ENCODE measurements at places on chromosomes 7 and 10. TPM values are rescaled to one million over a fixed set of nuclear protein-coding genes. Genes with fewer than 3 reads are reported as not detected.

- DNase-seq, result peak; percentile 84
Measured at GRCh38 chr10:50395271-50395670, 144.0 kb upstream of the ASAH2 start.

GRCh38 chr7:69799048-69799697 is 200.9 kb downstream of the AUTS2 start:
- no peak for DNase-seq

DNA sequence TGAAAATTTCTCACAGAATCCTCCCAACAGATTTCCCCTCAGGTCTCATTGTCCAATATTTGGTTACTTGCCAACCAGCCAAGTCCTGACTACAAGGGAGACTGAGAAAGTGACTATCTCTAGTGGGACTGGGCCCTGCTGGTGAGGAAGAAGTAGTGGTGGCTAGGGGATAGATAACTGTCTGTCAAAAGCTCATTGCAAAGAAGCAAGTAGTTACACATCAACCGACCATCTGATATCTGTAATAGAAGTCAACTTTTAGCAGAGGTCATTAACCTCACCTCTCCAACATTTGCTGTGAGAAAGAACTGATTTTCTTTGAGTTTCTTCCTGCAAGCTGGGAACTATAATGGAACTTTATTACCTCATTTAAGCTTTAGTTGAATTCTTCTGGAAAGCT is 15.2 kb downstream of the STAMBPL1 start:
- DNase-seq, result no peak

DNA sequence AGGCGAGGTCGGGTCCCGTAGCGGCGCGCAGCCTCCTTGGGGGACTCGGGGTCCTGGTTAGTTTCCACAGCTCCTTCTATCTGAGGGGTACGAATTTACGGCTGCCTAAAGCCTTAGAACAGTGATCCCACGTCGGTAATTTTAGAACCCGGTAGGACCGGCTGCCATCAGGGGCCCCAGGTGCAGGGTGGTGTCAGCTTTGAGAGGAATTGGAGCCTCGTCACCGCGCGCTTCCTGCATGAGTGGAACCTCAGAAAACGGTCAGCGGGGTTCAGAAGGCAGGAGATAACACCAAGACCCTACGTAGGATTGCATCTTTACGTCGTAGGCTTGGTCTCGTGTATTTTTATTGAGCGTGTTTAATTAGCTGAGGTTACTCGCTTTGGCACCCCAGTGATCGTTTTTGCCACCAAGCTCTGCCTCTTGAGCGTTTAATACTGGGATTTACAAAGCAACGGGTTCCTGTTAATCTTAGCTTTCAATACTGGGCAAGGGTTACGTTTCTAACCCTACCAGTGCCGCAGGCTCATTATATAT is 443 bp downstream of the RNF32 start:
- peak; percentile 55 for DNase-seq

GRCh38 chr7:95470452-95470851 is 15.3 kb upstream of the ASB4 start:
- DNase-seq, result peak; percentile 58

DNA sequence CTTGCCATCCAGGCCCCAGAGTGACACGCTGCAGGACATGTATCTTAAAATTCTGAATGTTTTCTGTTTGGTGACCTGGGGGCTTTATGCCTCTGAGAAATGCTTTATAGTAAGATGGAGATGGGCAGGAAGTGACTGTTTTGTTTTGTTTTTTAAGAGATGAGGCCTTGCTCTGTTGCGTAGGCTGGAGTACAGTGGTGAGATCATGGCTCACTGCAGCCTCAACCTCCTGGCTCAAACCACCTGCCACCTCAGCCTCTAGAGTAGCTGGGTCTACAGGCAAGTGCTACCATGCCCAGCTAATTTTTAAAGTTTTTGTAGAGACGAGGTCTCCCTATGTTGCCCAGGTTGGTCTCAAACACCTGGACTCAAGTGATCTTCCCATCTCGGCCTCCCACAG is 20.6 kb downstream of the ZNF777 start:
- DNase-seq, result no peak

DNA sequence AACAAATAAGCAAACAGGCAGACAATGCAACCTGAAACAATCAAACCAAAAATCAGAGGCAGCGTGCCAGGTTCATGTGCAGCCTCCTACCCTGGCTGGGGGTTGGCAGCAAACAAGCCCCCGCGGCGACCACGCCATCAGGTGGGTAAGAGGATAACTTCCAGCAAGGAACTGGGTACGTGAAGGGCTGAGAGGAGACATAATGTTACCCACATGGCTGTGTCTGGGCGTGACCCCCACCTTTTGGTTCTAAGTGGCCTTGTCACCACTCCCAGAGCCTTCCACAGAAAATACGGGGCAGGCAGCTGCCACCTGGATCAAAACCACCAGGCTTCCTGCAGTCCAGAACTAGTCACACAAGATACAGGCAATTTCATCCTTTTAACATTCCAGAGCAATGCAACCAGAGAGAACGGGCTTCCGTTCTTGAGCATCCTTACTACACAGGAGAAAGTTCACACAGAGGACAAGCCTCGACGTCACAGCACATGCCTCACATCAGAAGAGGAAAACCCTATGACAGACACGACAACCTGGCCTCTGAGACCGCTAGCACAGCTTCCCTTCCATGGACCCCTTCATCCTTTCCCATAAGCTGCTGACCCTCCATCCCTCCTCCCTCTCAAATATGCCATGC is 171.0 kb downstream of the GRID1 start:
- no peak for DNase-seq

DNA sequence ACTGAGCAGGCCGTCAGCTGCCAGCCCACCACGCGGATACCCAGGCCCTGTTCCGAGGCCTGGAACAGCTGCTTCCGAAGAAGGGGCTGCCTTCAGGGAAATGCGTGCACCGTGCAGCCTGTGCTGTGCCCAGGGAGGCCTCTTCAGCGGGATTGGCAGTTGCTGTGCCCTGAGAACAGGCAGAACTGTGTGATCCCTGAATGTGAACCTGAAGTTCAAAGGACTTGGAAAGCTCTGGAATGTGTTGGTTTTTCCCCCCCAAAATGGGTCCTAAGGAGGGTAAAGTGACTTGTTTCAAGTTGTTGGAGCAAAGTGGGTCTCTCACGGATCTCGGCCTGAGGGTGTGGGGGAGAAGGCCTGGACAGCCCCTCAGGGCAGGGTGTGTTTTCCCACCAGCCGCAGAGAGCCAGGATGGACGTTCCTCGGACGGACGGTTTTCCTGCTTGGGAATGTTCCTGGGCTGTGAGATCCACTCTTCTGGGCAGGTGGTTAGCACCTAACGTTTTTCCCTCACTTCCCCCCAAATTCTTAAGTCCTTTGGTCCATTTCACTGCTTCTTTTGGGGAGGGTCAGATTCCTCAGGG is 2.1 kb downstream of the SPRN start:
- no peak for DNase-seq

DNA sequence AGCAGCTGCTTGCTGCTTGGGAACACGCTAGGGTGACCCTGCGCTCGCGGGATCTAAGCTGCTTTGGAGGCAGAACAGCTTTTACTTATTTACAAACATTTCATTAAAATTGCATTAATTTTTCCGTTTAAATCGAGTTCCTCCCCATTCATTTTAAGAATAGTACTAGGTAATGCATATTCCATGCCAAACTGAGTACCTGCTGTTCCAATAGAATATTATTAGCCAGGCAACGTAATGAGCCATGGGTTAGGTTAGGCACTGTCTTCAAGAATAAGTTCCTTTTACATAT is 860 bp downstream of the EXOC6 start:
- peak; percentile 5 for DNase-seq

- DNase-seq, result peak; percentile 49
Measured at GRCh38 chr10:103238506-103239252, 7.0 kb upstream of the RPEL1 start.

DNA sequence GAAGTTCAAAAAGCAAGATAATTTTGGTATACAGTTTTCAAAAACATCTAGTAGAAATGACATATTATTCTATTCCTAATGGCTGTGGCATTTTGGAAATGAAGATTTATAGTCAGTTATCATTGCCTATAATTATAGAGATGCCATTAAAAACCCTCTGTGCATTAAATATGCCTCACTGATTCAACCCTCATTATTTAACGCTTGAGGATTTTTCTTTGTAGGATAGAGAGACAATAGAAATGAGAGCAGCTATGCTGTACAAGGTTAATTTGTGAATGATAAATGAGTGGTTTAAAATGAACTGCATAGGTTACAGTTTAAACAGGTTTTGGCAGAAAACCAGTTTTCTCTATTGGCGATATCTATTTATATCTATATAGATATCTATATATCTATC is 32.2 kb upstream of the SEMA3A start:
- DNase-seq, result no peak

DNA sequence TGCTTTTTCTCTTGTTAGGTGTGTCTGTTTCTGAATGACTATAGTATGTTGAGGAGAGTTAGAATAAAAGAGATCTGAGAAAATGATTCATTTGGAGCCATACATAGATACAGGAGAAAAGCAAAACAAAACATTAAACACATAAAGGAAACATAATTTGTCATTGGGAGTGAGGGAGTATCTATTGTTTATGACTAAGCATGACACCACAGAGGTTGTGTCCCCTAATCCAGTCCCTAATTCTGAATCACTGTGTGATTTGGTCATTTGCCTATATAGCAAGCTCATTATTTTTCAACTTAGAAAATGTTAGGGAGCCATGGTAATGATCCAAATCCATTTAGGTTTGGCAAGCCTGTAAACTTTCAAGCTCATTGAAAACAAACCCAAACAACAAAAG is 132.3 kb upstream of the BMPER start:
- DNase-seq, result peak; percentile 90

GRCh38 chr10:33244354-33244967 is 90.0 kb downstream of the NRP1 start:
- DNase-seq, result no peak

GRCh38 chr7:77399816-77400215 is 16.3 kb downstream of the GSAP start:
- DNase-seq, result no peak

DNA sequence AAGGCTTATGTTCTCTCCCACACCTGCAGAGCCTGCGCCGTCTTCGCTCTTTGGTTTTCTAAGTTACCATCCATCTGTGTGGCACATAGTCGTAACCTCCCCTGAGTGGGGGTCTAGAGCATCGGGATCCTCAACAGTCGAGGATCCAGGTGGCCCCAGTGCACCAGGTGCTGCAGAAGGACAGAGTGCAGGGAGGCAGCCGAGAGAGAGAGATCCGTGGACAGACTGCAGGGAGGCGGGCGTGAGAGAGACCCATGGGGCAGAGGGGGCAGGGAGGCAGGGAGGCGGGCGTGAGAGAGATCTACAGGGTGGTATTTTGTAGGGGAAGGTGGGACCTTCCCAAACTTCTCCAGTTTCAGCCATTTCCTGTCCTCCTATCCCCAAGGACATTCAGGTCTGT is 42.3 kb downstream of the PFKP start:
- no peak for DNase-seq

DNA sequence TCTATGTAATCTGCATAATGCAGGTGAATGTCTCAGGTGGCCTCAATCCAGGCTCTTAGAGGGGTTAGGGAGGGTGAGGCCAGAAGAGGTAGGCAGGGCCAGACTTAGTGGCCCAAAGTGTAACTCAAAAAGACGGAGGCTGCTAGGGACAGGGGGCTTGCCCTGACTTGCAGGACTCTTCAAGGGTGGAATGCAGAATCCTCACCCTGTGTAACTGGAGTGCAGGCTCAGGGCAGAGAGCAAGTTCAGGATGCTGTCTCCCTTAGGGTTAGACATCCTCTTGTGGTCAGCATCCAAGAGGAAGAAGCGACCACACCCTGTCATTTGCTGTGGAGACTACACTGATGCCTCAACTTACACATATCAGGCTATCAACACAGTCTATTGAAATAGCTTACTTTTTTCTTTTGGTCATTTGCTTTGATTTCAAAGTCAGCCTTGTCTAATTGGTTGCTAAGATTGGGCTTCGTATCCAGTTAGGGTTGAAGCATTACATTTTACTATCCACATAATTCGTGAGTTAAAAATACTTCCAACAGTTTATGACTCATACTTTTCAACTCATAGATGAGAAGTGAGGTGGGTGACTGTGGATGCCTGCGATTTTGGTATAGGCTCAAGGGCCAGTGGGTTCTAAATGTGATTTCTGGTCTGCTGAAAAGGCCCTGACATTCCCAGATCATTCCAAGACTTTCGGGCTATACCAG is 563.6 kb downstream of the SUGCT start:
- peak; percentile 51 for DNase-seq

GRCh38 chr10:104123397-104123796 is 1.4 kb downstream of the SFR1 start:
- DNase-seq, result peak; percentile 20

GRCh38 chr10:8346861-8347260 is 292.4 kb downstream of the GATA3 start:
- DNase-seq, result no peak

CRYGN gene
- not detected for total RNA-seq

EGR2 gene
- 0.64 TPM for total RNA-seq

RELN gene
- 0.50 TPM for total RNA-seq

LIPK gene
- total RNA-seq, result not detected

CLRN3 gene
- not detected for total RNA-seq

OR2A7 gene
- 9.5 TPM for total RNA-seq

TUBB8 gene
- not detected for total RNA-seq

RAB11FIP2 gene
- total RNA-seq, result 22.3 TPM

IL15RA gene
- total RNA-seq, result 2.2 TPM

WDR11 gene
- total RNA-seq, result 91.5 TPM

KLF14 gene
- not detected for total RNA-seq

All from mammary epithelial cell (primary cell).